RPMI7951 (cell line): ENCODE measurements at places on chromosomes 2 and 18. TPM values are rescaled to one million over a fixed set of nuclear protein-coding genes. Genes with fewer than 3 reads are reported as not detected.

The CCDC141 gene
- total RNA-seq = 0.88 and 1.8 TPM in 2 replicates

The QPCT gene
- total RNA-seq = 126 and 137 TPM in 2 replicates

DNA sequence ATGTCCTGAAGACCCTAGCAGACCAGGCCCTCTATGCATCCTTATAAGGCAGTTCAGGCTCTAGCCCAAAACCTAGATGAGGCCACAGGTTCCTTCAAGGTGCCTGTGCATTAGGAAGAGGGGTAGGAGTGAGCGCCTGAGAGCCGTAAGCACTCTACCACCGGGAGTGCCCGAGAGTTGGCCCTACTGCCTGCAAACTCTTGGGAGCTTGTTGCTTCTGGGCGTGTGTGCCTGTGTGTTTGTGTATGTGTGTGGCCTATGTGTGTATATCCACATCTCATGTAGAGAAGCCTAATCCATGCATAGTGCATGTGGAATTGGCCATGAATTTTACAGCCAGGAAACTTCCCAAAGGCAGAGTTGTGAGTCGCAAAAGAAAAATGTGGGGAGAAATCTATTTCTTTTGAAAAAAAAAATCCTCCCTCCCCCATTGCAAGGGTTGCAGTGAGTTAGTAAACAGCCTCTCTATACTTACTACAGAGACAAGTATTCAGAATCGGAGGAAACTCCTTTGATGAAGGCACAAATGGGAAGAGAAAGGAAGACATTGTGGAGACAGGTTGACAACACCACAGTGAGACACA lies 96.8 kb downstream of the ADD2 start:
- peak; percentile 13 for DNase-seq

- DNase-seq = no peak
These were observed 200.9 kb downstream of the NYAP2 start for GRCh38 chr2:225600444-225600843.

GRCh38 chr2:61537277-61537949 lies 743 bp downstream of the XPO1 start:
- peak; percentile 1 for DNase-seq

DNA sequence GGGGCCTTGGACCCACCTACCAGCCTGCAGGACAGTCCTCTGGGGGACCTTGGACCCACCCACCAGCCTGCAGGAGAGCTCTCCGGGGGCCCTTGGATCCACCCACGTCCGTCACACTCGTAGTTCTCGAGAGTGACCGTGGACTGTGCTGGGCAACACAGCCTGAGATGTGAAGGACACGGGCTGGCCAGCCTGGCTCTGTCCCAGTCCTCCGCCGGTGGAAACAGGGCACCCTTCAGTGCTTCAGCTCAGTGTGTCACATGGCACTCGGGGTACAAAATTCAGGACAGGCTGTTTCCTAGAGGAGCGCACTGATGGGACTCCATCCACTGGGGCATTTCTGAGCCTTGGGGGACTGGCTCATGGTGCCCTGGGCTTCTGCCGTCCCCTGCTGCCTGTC lies 212.0 kb downstream of the TWIST2 start:
- no peak for DNase-seq

DNA sequence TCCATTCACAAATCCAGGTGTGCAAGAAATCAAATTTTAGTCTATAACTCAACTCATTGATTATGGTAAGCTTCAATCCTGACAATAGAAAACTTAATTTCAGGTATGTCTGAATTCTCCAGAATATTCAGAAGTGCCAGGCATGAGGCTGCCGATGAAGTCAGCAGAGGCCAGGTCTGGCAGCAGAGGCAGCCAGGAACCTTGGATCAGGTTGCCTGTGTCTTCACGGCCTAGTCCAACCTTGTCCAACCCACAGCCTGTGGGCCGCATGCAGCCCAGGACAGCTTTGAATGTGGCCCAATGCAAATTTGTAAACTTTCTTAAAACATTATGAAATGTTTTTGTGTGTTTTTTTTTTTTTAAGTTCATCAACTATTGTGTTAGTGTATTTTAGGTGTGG lies 46.9 kb upstream of the ASPRV1 start:
- no peak for DNase-seq

DNA sequence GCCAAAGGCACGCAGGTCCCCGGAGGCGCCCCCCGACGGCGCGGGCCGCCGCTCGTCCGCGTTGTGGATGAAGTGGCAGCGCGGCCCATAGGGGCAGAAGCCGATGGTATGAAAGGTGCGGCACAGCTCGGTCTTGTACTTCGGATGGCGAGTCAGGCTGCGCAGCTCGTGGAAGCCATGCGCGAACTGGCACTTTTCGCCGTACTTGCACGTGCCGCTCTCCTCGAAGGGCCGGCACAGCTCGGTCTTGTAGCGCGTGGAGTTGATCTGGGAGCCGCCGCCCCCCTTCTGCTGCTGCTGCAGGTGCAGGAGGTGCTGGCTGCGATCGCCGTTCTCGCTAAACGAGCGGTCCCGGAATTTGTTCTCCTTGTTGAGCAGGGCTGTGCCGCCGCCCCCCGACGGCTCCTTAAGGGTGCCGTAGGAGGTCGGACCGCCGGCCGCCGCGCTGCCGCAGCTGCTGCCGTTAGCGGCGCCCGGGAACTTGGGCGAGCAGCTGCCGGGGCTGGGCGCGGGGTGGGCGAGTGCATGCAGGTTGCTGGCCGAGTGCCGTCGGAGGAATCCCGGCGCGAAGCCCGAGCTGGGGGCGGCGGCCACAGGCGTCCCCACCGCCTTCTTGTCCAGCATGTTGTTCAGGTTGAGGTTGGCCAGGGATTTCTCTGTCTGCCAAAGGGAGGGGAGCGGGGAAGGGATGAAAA lies 1.2 kb downstream of the ZFP36L2 start:
- peak; percentile 64 for DNase-seq

DNA sequence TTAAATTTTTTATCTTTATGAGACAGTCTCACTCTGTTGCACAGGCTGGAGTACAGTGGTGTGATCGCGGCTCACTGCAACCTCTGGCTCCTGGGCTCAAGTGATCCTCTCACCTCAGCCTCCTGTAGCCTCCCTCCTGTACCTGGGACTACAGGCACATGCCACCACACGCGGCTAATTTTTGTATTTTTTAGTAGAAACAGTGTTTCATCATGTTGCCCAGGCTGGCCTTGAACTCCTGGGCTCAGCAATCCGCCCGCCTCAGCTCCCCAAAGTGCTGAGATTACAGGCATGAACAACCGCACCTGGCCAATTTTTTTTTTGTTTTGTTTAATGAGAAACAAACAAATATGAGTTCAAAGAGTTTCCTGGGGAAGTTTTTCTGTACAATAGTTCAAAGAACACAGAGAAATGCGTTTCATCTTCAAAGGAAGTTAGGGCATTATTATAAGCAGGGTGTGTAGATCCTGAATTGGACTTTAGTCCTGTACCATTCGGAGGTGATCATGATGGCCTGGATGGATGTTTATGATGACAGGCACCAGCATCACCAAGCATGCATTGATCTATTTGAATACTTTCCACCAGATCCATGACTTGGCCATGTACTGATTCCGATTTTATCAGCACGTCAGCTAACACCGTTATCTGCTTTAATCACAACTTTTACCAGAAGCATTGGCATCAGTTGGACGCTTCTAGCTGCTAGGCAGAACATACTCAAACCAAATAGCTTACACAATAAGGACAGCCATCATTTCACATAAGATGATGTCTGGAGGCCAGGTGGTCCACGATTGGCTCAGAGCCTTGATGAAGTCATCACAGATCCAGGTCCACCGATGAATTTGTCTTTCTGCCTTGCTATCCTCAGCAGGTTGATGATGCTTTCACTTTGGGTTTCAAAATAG lies 28.9 kb downstream of the TCF23 start:
- no peak for DNase-seq
